ENCODE measurements at places on chromosomes 4 and X. TPM values are rescaled to one million over a fixed set of nuclear protein-coding genes. Genes with fewer than 3 reads are reported as not detected.
A peak's percentile ranks its signal among the peaks of the same experiment; 100 is the strongest.

Gene HMX1
- total RNA-seq = not detected

Gene CTAG2
- not detected for total RNA-seq

Gene EDNRA
- total RNA-seq = 1.8 TPM

Gene FHIP1A
- total RNA-seq = 31.5 TPM

Gene ZNF157
- not detected for total RNA-seq

Gene AFM
- not detected for total RNA-seq

Gene SLC9A7
- 1.4 TPM for total RNA-seq

Gene FREM3
- not detected for total RNA-seq

Gene NDST4
- 0.13 TPM for total RNA-seq

Gene H2BW2
- total RNA-seq = not detected

Gene NUDT11
- total RNA-seq = not detected

DNA sequence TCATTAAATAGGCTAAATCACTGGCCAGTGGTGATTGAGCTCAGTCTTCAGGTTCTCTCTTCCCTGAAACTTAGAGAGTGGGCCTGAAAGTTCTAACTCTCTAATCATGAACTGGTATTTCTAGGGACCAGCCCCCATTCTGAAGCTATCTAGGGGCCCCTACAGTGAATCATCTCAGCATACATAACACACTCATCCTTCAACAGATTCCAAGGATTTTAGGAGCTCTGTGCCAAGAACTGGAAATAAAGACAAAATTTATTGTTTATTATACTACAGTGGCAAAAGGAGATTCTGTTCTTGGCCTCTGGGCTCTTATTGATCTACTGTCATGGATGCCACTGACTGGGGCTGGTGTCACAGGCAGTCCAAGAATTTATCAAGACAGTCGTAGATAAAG is 263.8 kb upstream of the IGFBP7 start:
- no peaks in the 10 kb centered on the region for H3K4me1 ChIP-seq
- DNase-seq = no peak
- no peaks in the 10 kb centered on the region for H3K27me3 ChIP-seq

- H3K27me3 ChIP-seq = no peaks in the 10 kb centered on the region
- H3K4me1 ChIP-seq = no peaks in the 10 kb centered on the region
- no peak overlapping the region for H3K4me3 ChIP-seq
- H3K27ac ChIP-seq = no peak overlapping the region
- DNase-seq = no peak
Measured at GRCh38 chr4:113587156-113587555, 174.4 kb downstream of the CAMK2D start.

DNA sequence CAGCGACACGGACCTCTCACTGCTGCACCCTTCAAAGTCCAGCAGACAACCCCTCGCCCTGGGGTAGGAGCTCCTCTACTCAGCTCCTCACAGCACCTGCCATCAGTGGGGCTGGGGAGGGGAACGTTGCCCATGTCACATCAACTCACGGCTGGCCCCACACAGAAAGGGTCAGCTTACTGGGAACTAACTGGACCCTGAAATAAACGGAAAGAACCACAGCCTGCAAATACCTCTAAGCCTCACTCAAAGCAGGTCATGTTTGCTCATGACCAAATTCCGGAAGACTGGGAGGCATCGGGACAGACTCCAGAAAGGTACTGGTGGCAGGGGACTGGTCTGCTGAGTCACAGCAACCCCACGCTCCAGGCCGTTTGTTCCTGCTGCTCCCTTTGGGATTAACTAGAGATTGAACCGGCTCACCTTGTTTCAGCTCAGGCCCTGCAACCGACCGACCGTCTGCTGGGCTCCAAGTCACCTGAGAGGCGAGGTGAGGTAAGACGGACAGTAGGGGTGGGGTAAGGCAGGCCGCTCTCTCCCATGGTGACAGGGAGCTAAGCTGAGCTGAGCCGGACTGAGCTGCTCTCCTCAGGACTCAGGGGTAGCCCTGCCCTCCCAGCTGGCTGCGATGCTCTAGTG is 5.6 kb downstream of the G6PD start:
- DNase-seq = no peak
- no peak overlapping the region for H3K27ac ChIP-seq
- H3K4me1 ChIP-seq = no peaks in the 10 kb centered on the region
- H3K4me3 ChIP-seq = no peak overlapping the region
- H3K36me3 ChIP-seq = no peaks in the 10 kb centered on the region

- H3K36me3 ChIP-seq = no peaks in the 10 kb centered on the region
- no peaks in the 10 kb centered on the region for H3K4me1 ChIP-seq
- H3K27me3 ChIP-seq = no peaks in the 10 kb centered on the region
- H3K4me3 ChIP-seq = no peak overlapping the region
- no peak overlapping the region for H3K27ac ChIP-seq
Measured at GRCh38 chrX:107470198-107470597, 20.7 kb downstream of the FRMPD3 start.

- H3K4me1 ChIP-seq = peaks cover 3% of the 10 kb centered on the region
- no peaks in the 10 kb centered on the region for H3K36me3 ChIP-seq
- DNase-seq = no peak
- H3K27ac ChIP-seq = no peak overlapping the region
Measured at GRCh38 chr4:148283665-148284064, 158.5 kb downstream of the NR3C2 start.

DNA sequence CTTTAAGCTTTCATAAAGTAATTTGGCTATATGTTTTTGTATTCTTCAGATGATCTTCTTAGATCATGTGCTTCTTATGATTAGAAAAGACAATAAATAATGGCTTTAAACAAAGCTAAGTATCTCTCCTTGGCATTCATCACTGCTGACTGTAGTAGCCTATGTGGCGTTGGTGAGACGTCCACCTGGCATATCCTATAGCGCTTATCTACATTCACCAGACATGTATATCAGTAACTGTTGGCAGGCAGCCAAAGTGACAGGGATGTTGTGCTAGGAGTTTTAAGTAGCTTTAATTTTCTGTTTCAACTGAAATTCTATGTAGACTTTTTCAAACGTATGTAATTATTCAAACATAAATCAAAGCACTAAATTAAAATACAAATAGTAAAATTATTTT is 276.4 kb downstream of the IL15 start:
- H3K27ac ChIP-seq = no peak overlapping the region
- no peaks in the 10 kb centered on the region for H3K4me1 ChIP-seq
- H3K36me3 ChIP-seq = no peaks in the 10 kb centered on the region
- H3K27me3 ChIP-seq = no peaks in the 10 kb centered on the region
- peak; percentile 36 for DNase-seq

DNA sequence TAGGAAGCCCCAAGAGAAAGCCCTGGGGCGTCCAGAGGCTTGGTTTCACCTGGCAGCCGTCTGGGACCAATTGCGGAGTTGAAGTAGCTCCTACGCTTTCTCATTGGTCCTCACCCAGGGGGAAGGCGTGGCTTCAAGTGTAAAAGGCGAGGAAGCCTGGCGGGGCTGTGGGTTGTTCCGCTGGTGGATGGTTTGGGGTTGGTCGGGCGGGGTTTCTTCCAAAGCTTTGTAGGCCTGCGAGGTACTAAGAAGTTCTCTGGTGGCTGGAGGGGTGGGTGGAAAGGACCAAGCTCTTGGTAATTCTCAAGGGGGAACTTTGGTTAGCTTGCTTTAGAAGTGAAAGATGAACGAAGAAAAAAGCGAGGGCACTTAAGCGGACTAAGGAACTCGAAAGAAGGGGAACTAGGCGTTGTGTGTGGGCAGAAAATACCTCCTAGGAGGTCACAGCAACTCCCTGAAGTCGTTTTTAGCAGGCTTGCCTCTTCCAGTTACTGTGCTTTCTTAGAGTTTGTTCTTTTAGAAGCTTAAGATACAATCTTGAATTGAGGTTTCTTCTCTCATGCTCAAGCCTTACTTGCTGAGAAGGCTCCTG is 36.6 kb downstream of the CCNG2 start:
- no peaks in the 10 kb centered on the region for H3K4me1 ChIP-seq
- peak overlapping the region; percentile 7 for H3K27ac ChIP-seq
- DNase-seq = peak; percentile 51
- H3K36me3 ChIP-seq = no peaks in the 10 kb centered on the region
- H3K4me3 ChIP-seq = no peak overlapping the region

GRCh38 chr4:42197341-42197740 is 44.9 kb upstream of the BEND4 start:
- H3K27me3 ChIP-seq = no peaks in the 10 kb centered on the region
- H3K27ac ChIP-seq = no peak overlapping the region
- no peaks in the 10 kb centered on the region for H3K36me3 ChIP-seq

- H3K4me3 ChIP-seq = no peak overlapping the region
- no peaks in the 10 kb centered on the region for H3K4me1 ChIP-seq
- no peak overlapping the region for H3K27ac ChIP-seq
- no peaks in the 10 kb centered on the region for H3K36me3 ChIP-seq
- no peaks in the 10 kb centered on the region for H3K27me3 ChIP-seq
Measured at GRCh38 chr4:8120501-8120900, 38.1 kb downstream of the ABLIM2 start.

- DNase-seq = no peak
- no peaks in the 10 kb centered on the region for H3K27me3 ChIP-seq
- H3K27ac ChIP-seq = no peak overlapping the region
- H3K4me1 ChIP-seq = no peaks in the 10 kb centered on the region
Measured at GRCh38 chr4:173001571-173001970, 167.0 kb upstream of the GALNT7 start.

- DNase-seq = no peak
- no peaks in the 10 kb centered on the region for H3K27me3 ChIP-seq
- H3K36me3 ChIP-seq = no peaks in the 10 kb centered on the region
- H3K4me1 ChIP-seq = no peaks in the 10 kb centered on the region
- no peak overlapping the region for H3K27ac ChIP-seq
Measured at GRCh38 chr4:161498155-161498554, 665.6 kb downstream of the FSTL5 start.

DNA sequence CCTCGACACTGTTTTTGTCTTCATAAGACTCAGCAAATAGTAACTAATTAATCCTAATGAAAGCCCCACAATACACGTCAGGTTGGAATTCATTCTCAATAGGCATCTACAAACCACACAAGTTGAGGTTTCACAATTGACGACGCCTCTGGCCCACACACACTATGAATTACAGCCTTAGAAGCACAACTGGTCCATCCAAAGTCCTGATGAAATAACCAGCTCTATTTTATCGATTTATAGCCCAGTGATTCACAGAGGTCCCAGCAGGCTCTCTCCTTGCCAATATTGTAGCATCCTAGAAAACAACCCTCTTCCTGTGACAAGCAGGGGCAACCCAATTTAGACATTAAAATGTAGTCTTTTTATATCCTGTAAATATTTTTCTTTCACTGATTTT is 112.1 kb downstream of the NR3C2 start:
- H3K27ac ChIP-seq = no peak overlapping the region
- no peaks in the 10 kb centered on the region for H3K27me3 ChIP-seq
- DNase-seq = no peak
- H3K4me1 ChIP-seq = no peaks in the 10 kb centered on the region
- H3K4me3 ChIP-seq = no peak overlapping the region

DNA sequence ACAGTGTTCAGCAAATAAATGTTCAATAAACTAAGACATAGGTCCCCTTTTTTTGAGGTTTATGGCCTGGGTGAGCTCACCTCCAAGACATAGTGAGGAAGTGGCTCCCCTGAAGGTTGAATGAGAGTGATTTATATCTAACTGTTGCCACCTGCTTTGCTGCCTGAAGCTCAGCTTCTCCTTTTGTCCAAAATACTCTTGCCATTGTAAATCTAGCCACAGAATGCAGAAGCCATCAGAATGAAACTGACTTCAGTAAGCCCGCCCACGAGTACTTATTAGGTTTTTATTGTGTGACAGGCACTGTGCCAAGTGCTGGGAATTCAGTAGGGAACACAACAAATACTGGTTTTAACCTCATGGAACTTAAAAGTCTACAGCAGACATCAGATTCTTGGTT is 18.0 kb downstream of the SPINK2 start:
- no peak overlapping the region for H3K27ac ChIP-seq
- no peak for DNase-seq
- no peaks in the 10 kb centered on the region for H3K4me1 ChIP-seq

- H3K4me3 ChIP-seq = no peak overlapping the region
- no peak for DNase-seq
- peaks cover 5% of the 10 kb centered on the region for H3K27me3 ChIP-seq
- no peaks in the 10 kb centered on the region for H3K36me3 ChIP-seq
Measured at GRCh38 chrX:40434443-40434842, 146.3 kb upstream of the ATP6AP2 start.

- no peaks in the 10 kb centered on the region for H3K36me3 ChIP-seq
- no peaks in the 10 kb centered on the region for H3K4me1 ChIP-seq
- no peak overlapping the region for H3K4me3 ChIP-seq
- no peaks in the 10 kb centered on the region for H3K27me3 ChIP-seq
- DNase-seq = no peak
- H3K27ac ChIP-seq = no peak overlapping the region
Measured at GRCh38 chrX:7637066-7637465, 205.9 kb upstream of the VCX start.

GRCh38 chr4:16289897-16290554 is 63.8 kb upstream of the TAPT1 start:
- H3K4me3 ChIP-seq = no peak overlapping the region
- H3K36me3 ChIP-seq = no peaks in the 10 kb centered on the region
- no peaks in the 10 kb centered on the region for H3K4me1 ChIP-seq
- H3K27me3 ChIP-seq = no peaks in the 10 kb centered on the region
- H3K27ac ChIP-seq = no peak overlapping the region

- no peaks in the 10 kb centered on the region for H3K27me3 ChIP-seq
- H3K4me3 ChIP-seq = no peak overlapping the region
- H3K27ac ChIP-seq = no peak overlapping the region
- DNase-seq = no peak
Measured at GRCh38 chrX:63281465-63281864, 69.7 kb downstream of the SPIN4 start.

- H3K27ac ChIP-seq = no peak overlapping the region
- no peaks in the 10 kb centered on the region for H3K36me3 ChIP-seq
- H3K4me3 ChIP-seq = no peak overlapping the region
- no peak for DNase-seq
- H3K27me3 ChIP-seq = no peaks in the 10 kb centered on the region
Measured at GRCh38 chr4:69861756-69862155, 1.8 kb upstream of the SULT1E1 start.

DNA sequence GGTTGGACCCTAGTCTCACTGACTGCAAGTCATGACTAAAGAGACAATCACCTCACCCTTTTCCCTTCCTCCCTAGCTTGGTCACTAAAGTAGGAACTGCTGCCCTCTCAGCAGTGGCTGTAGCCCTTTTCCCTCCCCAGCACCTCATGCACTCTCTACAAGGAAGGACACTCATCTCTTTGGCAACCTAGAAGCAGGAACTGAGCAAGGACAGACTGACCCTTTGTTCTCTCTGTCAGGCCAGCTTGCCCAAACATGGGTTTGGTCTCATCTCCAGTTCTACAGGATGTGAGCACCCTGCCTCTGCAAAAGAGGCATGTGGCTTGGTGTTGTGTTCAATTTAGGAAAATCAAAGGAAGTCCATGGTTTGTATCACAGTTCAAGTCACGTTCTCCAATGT is 15.8 kb downstream of the LEF1 start:
- no peak overlapping the region for H3K27ac ChIP-seq
- H3K27me3 ChIP-seq = no peaks in the 10 kb centered on the region
- DNase-seq = no peak
- H3K4me3 ChIP-seq = no peak overlapping the region
- H3K36me3 ChIP-seq = no peaks in the 10 kb centered on the region

All from colonic mucosa (tissue), 4 donors.